Activated T-helper 1 cell treated with anti-CD3 and anti-CD28 coated beads, Interleukin-12 subunit alpha, Interleukin-12 subunit beta, Interleukin-2, Interleukin-4 antibody, amounts not matched to agents 30 ng/mL and 10 ng/mL and 1 ng/mL, durations not matched to agents 14 hours and 24 hours and 36 hours (primary cell): ENCODE measurements at places on chromosomes 1 and 21.

GRCh38 chr1:115266729-115267421, 71.2 kb downstream of the NGF start:
- no peaks in the 10 kb centered on the region for H3K4me1 ChIP-seq
- H3K27ac ChIP-seq: no peak overlapping the region
- no peak overlapping the region for H3K4me3 ChIP-seq
- DNase-seq: no peak

DNA sequence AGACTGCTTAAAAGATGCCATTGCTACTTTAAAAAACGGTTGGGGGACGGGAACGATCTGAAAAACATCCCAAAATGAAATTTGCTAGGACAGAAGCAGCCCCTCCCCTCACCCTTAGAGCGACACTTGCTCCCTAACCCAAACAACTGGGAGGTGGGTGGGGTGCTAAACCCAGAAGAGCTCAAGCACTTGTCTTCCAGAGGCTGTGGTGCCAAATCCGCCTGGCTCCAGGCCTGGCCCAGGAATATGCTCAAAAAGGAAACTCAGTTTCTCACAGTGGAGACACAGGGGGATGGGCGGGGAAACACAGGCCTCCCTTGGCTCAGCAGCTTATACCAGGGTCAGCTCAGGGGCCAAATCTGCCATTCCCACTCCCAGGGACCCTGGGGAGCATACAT, 644 bp upstream of the PBXIP1 start:
- DNase-seq: no peak
- peaks cover 66% of the 10 kb centered on the region for H3K4me1 ChIP-seq
- H3K36me3 ChIP-seq: peaks cover 18% of the 10 kb centered on the region
- H3K4me3 ChIP-seq: peak overlapping the region; percentile 94

GRCh38 chr1:169853341-169853740, 40.4 kb downstream of the SCYL3 start:
- no peak overlapping the region for H3K27ac ChIP-seq
- H3K4me3 ChIP-seq: no peak overlapping the region
- H3K27me3 ChIP-seq: no peaks in the 10 kb centered on the region
- H3K4me1 ChIP-seq: peaks cover 11% of the 10 kb centered on the region

GRCh38 chr1:43319766-43320165, 17.9 kb upstream of the MPL start:
- H3K27me3 ChIP-seq: no peaks in the 10 kb centered on the region
- peaks cover 14% of the 10 kb centered on the region for H3K4me1 ChIP-seq
- no peak overlapping the region for H3K4me3 ChIP-seq
- H3K36me3 ChIP-seq: no peaks in the 10 kb centered on the region
- H3K27ac ChIP-seq: peak overlapping the region; percentile 50

DNA sequence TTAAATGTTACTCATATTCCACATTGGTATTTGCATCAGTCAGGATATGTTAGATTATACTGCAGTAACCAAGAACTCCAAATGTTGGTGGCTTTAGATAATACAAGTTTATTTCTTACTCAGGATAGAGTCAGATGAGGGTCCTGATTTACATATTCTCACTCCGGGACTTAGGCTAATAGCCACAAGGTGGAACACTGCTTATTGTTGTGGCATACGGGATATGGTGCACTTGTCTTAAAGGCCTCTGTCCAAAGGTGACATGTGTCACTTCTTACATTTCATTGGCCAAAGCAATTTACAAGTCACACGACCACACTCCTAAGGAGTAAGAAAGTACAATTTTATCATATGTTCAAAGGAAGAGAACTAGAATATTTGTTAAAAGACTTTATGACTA, 28.5 kb upstream of the ACADM start:
- H3K36me3 ChIP-seq: no peaks in the 10 kb centered on the region
- no peaks in the 10 kb centered on the region for H3K27me3 ChIP-seq
- DNase-seq: no peak
- no peaks in the 10 kb centered on the region for H3K4me1 ChIP-seq

- H3K36me3 ChIP-seq: no peaks in the 10 kb centered on the region
- peaks cover 20% of the 10 kb centered on the region for H3K27me3 ChIP-seq
- no peaks in the 10 kb centered on the region for H3K4me1 ChIP-seq
- DNase-seq: no peak
Measured at GRCh38 chr1:108845446-108845845, 11.4 kb downstream of the AKNAD1 start.

GRCh38 chr1:110601332-110601731, 4.8 kb downstream of the KCNA2 start:
- H3K27ac ChIP-seq: no peak overlapping the region
- no peak for DNase-seq
- no peak overlapping the region for H3K4me3 ChIP-seq
- H3K27me3 ChIP-seq: peaks cover 16% of the 10 kb centered on the region
- H3K36me3 ChIP-seq: peaks cover 14% of the 10 kb centered on the region
- no peaks in the 10 kb centered on the region for H3K4me1 ChIP-seq

DNA sequence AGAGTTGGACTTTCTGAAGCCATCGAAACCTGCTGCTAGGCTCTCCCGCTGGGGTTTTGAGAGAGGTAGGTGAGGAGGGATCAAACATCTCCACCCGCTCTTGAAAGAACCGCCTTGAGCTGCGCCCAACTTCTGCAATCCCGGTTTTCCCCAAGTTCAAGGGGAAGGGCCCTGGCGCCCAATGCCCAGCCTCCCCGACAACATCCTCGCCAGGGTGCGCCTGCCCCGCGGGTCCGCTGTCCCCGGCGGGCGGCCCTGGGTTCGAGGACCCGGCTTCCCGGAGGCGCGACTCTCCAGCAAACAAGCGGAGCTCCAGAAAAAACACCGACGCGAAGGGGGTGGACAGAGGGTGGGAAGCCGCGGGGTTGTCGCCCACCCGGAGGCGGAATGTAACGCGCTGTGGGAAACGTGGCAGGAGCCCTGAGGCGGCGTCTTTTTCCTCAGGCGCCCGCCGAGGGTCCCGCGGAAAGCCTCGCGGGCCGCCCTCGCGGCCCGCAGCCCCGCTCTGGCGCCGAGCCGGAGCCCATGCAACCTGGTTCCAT, 607 bp downstream of the BTG3 start:
- peaks cover 62% of the 10 kb centered on the region for H3K4me1 ChIP-seq
- DNase-seq: peak; percentile 7
- no peaks in the 10 kb centered on the region for H3K27me3 ChIP-seq
- H3K27ac ChIP-seq: peak overlapping the region; percentile 97

DNA sequence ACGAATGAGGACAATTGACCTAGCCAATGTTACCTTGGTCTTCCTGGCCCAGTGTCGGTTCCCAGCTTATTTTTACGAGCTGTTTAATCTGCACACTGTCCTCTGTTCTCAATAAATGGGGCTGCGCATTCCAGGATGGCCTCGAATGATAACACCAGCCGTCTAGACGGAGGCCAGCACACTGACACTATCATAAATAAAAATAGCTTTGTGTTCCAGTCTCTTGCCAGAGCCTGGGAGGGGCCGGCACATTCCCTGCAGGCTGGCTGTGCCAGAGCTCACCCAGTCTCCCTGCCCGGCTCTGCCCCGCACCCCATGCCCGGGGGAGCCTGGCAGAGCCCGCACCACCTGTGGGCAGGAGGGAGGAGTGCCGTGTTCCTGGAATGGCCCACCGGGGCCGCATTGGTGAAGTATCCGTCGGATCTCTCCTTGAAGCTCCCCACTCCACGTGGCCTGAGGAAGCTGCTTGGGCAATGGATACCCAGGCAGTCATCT, 92.1 kb downstream of the SPSB1 start:
- H3K36me3 ChIP-seq: no peaks in the 10 kb centered on the region
- no peak overlapping the region for H3K27ac ChIP-seq
- no peak for DNase-seq
- peaks cover 14% of the 10 kb centered on the region for H3K4me1 ChIP-seq
- no peak overlapping the region for H3K4me3 ChIP-seq
- peaks cover 6% of the 10 kb centered on the region for H3K27me3 ChIP-seq

- DNase-seq: no peak
- H3K36me3 ChIP-seq: no peaks in the 10 kb centered on the region
- no peak overlapping the region for H3K4me3 ChIP-seq
- H3K4me1 ChIP-seq: no peaks in the 10 kb centered on the region
- peaks cover 13% of the 10 kb centered on the region for H3K27me3 ChIP-seq
Measured at GRCh38 chr1:94332952-94333351, 85.2 kb upstream of the ABCD3 start.

- no peak overlapping the region for H3K4me3 ChIP-seq
- H3K27ac ChIP-seq: no peak overlapping the region
- H3K4me1 ChIP-seq: no peaks in the 10 kb centered on the region
- H3K27me3 ChIP-seq: peaks cover 3% of the 10 kb centered on the region
- no peak for DNase-seq
Measured at GRCh38 chr1:103459346-103459745, 66.2 kb upstream of the RNPC3 start.

DNA sequence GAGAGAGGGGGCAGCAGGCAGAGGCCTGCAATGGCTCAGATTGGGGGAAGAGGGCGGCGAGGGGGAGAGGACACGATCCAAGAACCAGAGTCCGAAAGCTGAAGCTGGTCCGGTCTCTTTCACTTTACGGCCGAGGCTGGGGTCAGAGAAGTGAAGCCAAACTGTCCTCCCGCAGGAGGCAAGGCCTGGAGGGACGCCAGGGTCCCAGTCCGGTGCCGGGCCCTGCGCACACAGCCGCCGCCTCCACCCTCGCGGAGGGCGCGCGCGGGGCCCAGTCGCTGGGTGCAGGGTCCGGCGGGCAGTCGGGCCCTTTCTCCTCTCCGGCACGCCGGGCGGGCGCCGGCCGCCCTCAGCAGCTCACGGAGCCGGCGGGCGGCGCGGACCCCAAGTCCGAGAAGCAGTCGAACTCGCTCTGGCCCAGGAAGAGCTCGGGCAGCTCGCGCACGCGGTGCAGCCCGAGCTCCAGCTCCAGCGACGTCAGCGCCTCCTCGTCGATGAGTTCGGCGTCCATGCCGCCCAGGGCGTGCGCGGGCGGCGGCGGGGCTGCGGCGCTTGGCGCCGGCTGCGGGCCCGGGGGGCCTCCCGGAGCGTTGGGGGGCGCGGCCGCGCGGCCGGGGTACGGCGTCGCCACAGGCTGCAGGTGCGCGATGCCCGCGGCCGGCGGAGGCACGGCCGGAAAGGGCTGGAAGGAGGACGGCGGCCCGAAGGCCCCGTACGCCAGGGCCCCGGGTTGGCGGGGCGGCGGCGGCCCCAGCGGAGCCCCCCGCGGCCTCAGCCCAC, 749 bp downstream of the CITED4 start:
- H3K27ac ChIP-seq: peak overlapping the region; percentile 82
- H3K27me3 ChIP-seq: peaks cover 39% of the 10 kb centered on the region
- no peak for DNase-seq
- H3K36me3 ChIP-seq: peaks cover 2% of the 10 kb centered on the region

GRCh38 chr21:18449605-18450550, 46.3 kb upstream of the TMPRSS15 start:
- H3K4me1 ChIP-seq: no peaks in the 10 kb centered on the region
- H3K36me3 ChIP-seq: no peaks in the 10 kb centered on the region
- no peak overlapping the region for H3K27ac ChIP-seq
- no peak overlapping the region for H3K4me3 ChIP-seq
- DNase-seq: no peak

DNA sequence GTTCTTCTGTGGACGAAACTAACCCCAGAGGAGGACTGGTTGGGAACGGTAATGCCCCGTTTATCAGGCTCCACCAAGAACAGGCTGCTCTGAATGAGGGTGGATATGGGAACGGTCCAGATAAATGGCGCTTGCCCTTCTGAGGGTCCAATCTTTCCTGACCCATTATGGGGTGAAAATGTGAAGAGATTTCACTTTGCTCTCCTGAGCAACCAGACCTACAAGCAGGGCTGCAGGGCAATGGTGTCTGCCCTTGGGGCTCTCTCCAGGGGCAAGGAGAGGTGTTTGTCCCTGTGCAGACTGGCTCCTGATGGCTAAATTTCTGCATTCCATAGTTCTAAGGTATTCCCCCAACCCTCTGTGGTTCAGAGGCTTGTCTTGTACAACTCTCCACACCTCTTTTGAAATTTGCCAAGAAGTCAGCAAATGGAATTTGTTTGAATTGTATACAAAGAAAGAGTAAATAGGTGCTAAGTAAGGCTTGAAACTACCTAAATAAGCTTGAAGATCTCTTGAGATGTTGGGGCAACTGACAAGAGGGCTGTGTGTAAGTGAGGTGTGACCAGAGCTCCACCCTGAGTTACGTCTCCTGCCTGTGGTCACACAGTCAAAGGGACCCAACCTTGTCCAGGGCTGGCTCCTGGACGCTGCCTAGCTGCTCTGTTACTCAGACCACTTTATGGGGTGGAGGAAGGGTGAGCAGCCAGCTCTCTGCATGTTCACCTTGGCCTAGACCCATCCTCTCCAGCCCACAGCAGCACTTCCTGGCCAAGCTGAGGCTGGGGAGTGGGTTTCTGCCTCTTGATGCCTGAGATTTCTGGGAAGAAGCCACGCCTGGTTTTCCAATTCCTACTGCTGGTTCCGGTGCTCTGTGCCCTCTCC, 24.8 kb downstream of the SLC2A1 start:
- no peaks in the 10 kb centered on the region for H3K27me3 ChIP-seq
- H3K36me3 ChIP-seq: peaks cover 58% of the 10 kb centered on the region
- peak overlapping the region; percentile 71 for H3K4me3 ChIP-seq
- peaks cover 88% of the 10 kb centered on the region for H3K4me1 ChIP-seq
- DNase-seq: no peak

- no peak for DNase-seq
- no peaks in the 10 kb centered on the region for H3K27me3 ChIP-seq
- no peak overlapping the region for H3K27ac ChIP-seq
Measured at GRCh38 chr1:237232501-237232900, 190.5 kb downstream of the RYR2 start.

- peaks cover 4% of the 10 kb centered on the region for H3K36me3 ChIP-seq
- H3K4me1 ChIP-seq: peaks cover 15% of the 10 kb centered on the region
- DNase-seq: no peak
- H3K27me3 ChIP-seq: no peaks in the 10 kb centered on the region
- peak overlapping the region; percentile 70 for H3K27ac ChIP-seq
Measured at GRCh38 chr1:197948926-197949899, 32.0 kb downstream of the LHX9 start.

GRCh38 chr1:242813490-242814091, 289.1 kb upstream of the PLD5 start:
- no peaks in the 10 kb centered on the region for H3K36me3 ChIP-seq
- no peak overlapping the region for H3K4me3 ChIP-seq
- no peaks in the 10 kb centered on the region for H3K27me3 ChIP-seq
- no peak for DNase-seq
- no peak overlapping the region for H3K27ac ChIP-seq

DNA sequence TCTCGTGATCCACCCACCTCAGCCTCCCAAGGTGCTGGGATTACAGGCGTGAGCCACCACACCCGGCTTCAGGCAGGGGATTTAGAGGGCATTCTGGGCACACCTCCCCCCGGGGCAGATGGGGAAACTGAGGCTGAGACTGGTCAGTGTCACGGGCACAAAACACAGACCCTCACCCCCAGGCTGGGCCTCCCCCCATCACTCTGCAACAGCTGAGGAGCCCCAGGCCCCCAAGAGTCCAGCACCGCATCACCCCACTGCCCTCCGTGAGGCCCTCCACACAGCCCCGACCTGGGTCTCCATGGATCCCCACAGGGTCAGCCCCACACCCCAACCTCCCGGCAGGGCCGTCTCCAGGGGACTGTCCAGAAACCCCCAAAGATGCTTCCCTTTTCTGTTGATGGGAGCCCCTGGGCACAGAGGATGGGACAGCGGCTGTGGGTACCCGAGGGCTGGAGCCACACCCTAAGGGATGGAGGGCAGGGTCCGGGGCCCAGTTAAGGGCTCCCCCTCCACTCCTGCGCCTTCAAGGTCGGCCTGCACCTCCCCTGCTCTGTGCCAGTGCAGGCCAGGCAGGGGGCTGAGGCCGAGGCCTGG, 11.0 kb downstream of the TNFRSF14 start:
- H3K27me3 ChIP-seq: no peaks in the 10 kb centered on the region
- H3K4me1 ChIP-seq: no peaks in the 10 kb centered on the region
- H3K36me3 ChIP-seq: peaks cover 6% of the 10 kb centered on the region
- H3K27ac ChIP-seq: no peak overlapping the region
